ENCODE measurements at places on chromosomes 5 and 9.

GRCh38 chr9:16314476-16314875 is 556.0 kb downstream of the BNC2 start:
- no peak for DNase-seq

DNA sequence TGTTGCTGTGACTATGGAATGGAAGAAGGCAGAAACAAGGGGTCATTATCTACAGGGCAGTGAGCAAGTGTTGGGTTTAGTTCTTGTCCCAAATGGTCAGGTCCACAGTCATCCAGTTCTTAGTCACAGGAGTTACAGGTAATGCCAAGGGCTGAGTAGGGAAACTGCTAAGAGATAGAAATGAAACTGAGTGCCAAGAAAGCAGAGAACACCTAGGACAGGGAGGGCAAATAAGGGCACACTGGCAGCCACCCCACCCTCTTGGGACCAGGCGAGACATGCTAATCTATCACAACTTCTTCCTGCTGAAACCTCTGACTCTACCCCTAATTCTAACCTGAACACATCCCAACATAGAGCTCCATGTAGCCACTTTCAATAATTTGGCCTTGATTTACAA is 103.2 kb downstream of the KLF4 start:
- DNase-seq, result no peak

GRCh38 chr5:98906756-98907355 is 22.0 kb downstream of the CHD1 start:
- no peak for DNase-seq

DNA sequence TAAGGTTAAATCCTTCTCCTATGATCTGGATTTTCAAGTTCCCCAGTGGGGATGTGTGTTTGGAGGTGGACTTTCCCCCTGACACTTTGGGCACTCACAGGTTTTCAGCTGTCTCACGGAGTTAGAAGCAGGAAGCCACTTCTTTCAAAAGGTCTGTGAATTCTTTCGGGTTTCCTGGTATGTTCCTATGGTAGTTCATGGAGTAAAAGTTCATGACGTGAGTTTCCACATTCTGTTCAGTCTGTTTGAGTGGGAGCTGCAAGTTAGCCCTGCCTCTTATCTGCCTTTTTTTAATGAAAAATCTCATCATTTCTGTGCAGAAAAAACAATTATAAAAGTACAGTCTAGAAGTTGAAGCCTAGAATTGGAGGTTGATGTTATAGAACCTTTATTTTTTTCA is 24.9 kb upstream of the SNCAIP start:
- no peak for DNase-seq

Data from stimulated activated CD4-positive, alpha-beta T cell treated with anti-CD3 and anti-CD28 coated beads, Interleukin-15, amount 100 ng/mL, for 1 hour (primary cell).